Mesangial cell (primary cell): ENCODE measurements at places on chromosomes 7 and 10. TPM values are rescaled to one million over a fixed set of nuclear protein-coding genes. Genes with fewer than 3 reads are reported as not detected.

The OR2A5 gene
- total RNA-seq = not detected in 2 replicates

The MAPK8 gene
- total RNA-seq = 39.0 and 44.2 TPM in 2 replicates

The CTAGE15 gene
- not detected in 2 replicates for total RNA-seq

The OPALIN gene
- total RNA-seq = not detected in 2 replicates

The C10orf53 gene
- not detected in 2 replicates for total RNA-seq

The PDK4 gene
- total RNA-seq = under 0.01 and 1.6 TPM in 2 replicates

The PAX4 gene
- total RNA-seq = not detected in 2 replicates

The FAM185A gene
- 7.2 and 8.1 TPM in 2 replicates for total RNA-seq

The AKR1C1 gene
- 2.4 and 4.4 TPM in 2 replicates for total RNA-seq

The SDK1 gene
- 5.9 and 9.3 TPM in 2 replicates for total RNA-seq

The LIPM gene
- total RNA-seq = not detected in 2 replicates

The IDI2 gene
- total RNA-seq = not detected in 2 replicates

The CFTR gene
- total RNA-seq = 1.3 TPM in 1 of 2 replicates, not detected in the other

The OR2A1 gene
- 0.13 and 0.33 TPM in 2 replicates for total RNA-seq

The CCDC172 gene
- not detected in 2 replicates for total RNA-seq

The MRPS24 gene
- 131 and 181 TPM in 2 replicates for total RNA-seq

The ACTR1A gene
- 147 and 179 TPM in 2 replicates for total RNA-seq

The PFKP gene
- 276 and 484 TPM in 2 replicates for total RNA-seq

The PNLIPRP2 gene
- not detected in 2 replicates for total RNA-seq

The PON1 gene
- total RNA-seq = under 0.01 TPM in 1 of 2 replicates, not detected in the other

The NME8 gene
- total RNA-seq = not detected in 2 replicates

The SAP25 gene
- total RNA-seq = 0.51 and 2.8 TPM in 2 replicates

The MGAM2 gene
- total RNA-seq = under 0.01 TPM in 1 of 2 replicates, not detected in the other
